ENCODE measurements at places on chromosomes 5 and 9.

DNA sequence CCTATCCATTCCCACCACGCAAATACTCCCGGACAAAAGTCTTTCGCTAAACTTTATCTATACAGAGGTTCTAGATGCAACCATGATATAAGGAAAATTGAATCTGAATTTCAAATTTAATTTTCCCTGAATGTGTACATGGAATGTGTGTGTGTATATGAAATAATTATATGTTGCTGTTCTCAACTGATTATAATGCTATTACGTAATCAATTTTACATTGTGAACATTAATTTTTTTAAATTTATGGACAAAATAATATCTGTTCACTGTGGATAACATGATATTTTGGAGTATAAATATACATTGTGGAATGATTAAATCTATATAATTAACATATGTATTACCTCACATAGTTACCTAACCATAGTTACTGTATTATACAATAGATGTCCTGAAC, 1250.6 kb downstream of the EFNA5 start:
- DNase-seq = no peak

DNA sequence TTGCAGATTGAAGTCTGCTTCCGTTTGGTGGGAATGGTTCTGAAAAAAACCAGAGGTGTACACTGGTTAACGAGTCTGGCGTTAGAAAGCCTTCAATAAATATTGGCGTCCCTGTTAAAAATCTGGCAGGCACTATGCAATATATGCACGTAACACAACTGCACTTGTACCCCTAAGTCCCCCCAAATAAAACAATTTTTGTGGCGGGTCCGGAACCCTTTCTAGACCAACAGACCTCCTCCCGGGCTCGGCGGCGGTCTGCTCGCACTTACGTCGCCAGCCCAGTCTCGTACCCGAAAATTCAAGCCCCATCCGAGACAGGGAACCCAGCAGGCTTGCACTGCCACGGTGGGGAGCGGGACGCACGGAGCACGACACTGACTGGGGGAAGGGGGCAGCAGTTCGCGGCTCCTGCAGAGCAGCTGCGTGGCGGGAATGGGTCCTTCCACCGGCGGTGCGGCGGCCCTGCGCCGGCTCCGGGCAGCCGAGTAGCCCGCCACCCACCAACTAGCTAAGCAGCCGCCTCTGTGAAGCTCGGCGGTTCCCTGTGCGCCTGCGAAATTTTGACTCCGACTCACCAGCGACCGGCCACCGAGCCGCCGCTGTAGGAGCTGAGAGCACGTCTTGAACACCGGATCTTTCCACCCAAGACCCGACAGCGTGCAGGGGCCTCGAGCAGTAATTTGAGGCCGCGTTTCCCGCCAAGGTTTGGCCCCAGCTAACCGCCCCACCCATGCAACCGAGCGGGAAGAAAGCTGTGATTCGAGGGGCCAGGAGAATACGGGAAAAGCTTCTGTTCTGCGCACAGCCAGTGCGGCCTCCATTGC, 3.9 kb downstream of the MCIDAS start:
- no peak for DNase-seq

DNA sequence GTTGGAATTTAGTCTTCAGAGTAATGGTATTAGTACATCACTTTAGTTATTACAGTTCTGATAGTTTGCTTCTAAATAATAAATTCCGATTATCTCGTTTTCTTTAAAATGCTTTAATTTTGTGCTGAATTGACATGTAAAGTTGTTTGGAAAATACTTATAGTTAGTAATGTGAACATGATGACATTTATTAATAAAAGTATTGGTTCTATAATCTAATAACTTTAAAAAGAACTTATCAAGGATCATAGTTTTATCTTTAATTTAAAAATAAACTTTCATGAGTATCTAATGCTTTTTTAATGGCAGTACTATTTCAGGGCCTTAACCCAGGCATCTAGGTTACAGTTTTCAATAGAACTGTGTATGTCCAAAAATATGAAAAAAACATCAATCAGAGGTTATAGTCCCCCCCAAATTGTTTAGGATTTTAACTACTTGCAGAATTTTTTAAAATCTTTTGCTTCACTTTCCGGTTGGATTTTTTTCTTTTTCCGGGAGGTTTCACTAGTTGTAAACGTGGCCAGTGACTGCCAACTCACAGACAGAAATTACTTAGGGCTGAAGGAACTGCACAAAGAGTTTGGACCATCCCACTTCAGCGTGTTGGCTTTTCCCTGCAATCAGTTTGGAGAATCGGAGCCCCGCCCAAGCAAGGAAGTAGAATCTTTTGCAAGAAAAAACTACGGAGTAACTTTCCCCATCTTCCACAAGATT, 680 bp downstream of the GPX8 start:
- DNase-seq = no peak

- DNase-seq = no peak
These were observed 17.2 kb downstream of the PITX1 start for GRCh38 chr5:135016861-135017290.

DNA sequence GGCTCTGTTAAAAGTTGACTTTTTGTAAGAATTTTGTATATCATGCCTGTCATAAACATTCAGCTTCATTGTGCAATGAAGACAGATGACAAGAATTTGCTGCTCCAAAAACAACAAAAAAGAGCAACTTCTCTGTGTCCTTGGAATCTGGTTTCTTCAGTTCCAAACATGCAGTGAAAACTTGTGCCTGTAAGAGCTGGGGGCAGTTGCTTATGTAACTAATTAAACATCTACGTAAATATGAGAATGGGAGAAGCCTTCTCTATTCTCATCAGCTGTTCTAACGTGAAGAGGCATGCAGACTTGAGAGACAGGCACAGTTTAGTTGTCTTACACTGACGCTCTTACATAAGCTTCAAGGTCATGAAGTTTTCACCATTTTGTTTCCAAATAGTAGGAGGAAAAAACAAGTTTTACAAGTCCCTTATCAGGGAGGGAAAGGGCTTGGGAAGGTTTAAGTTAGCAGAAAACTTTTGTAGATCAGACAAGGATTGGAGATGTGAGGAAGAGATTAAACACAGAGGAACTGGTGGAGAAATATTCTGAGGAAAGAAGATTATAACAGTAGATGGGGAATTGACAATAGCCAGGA, 170.4 kb downstream of the RFK start:
- DNase-seq = no peak

GRCh38 chr5:159426694-159427093, 96.4 kb upstream of the IL12B start:
- no peak for DNase-seq

GRCh38 chr9:105376893-105377292, 70.9 kb upstream of the FSD1L start:
- DNase-seq = no peak

GRCh38 chr5:41747301-41747700, 122.9 kb downstream of the OXCT1 start:
- DNase-seq = no peak

DNA sequence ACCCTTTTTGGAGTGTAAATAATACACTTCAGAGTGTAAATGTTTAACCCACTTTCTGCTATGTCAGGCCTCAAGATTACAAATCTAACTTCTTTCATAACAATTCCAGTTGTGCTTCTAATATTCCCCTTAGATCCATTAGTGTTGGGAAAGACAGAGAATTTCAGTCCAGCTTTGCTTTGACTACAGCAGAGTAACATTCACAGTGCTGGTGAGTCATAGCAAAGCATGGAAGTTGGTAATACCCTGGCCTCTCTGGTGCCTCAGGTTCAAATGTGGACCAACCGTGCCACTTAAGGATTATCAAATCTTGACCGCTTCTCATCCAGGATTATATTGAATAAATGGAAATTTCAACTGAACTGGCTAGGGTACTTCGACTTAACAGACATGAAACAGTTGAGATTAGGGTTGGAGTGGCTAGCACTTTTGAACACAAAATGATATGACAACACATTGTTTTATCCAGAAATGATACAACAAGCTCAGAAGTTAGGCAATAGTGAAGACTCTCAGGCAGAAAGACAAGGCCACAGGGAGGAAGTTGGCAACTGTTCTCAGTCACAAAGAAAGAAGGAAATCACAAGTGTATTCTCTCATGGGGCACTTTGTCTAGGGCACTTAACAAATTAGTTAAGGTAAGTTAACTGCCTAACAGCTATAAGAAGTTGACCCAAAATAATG, 24.4 kb upstream of the RASA1 start:
- DNase-seq = no peak

- no peak for DNase-seq
These were observed 9.3 kb downstream of the PBX3 start for GRCh38 chr9:125756518-125756917.

DNA sequence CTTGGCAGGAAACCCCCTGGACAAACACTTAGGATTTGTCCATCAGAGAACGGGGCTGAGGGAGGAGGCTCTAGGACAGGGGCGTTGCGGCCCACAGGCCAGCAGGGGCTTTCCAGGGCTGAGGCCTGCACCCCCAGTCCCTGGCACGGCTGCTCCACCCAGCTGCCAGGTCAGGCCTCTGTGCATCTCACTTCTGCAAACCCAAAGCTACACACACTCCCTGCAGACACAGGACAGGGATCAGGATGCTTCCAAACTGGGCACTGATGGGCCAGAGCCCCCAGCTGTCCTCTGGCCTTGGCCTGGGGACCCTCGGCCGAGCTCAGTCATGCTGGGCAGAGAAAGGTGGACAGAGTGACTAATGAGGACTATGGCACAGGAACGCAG, 106.2 kb upstream of the SARDH start:
- no peak for DNase-seq

DNA sequence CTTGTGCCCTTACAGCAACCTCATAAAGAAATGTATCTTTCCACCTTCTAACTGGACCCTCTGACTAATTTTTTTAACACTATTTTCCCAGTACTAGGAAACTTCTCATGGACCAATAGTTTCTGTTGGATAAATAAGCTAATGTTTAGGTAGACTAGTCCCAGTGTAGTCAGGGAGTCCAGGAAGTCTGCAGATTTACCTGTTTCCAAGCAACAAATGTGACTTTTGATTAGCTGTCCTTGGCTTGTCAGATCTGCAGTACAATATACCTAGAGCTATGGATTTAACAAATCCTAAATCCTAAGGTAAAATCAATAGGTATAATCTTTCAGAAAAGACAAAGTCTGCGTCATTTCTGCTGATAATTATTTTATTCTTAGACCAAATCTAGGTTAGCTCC, 55.7 kb downstream of the FAM174A start:
- DNase-seq = no peak

DNA sequence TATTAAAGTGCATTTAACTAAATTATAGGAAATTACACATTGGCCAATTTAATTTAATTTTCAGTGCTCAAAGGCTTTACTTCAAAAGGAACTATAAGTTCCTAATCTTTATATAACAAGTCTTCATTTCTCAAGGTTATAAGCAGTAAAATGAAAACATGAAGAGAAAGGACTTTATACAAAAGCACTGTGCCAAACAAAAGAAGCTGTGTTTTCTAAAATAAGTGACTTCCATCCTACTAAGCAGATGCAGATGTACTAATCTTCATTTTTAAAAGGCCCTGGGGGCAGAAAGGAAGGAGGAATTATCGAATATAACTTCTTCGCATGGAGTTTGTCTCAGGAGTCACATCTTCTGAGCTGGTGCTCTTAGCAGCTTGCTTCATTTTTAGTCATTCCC, 81.4 kb downstream of the SHC3 start:
- no peak for DNase-seq

DNA sequence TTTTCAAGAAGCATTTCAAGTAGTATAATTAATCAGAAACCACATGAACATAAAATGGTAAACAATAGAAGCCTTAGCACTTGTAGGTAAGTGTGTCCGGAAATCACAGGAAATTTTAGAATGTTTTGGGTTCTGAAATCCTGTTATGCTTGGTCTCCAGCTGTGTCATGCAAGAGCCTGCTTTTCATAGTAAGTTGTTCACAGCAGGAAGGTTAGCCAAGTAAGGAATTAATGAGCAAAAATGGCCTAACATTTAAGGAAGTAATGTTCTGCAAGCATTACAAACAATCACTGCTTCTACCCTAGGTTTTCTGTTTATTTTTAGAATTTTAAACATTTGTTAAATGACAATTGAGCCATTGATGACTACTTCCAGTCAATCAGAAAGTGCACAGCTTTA, 669.5 kb downstream of the SLCO4C1 start:
- DNase-seq = no peak

DNA sequence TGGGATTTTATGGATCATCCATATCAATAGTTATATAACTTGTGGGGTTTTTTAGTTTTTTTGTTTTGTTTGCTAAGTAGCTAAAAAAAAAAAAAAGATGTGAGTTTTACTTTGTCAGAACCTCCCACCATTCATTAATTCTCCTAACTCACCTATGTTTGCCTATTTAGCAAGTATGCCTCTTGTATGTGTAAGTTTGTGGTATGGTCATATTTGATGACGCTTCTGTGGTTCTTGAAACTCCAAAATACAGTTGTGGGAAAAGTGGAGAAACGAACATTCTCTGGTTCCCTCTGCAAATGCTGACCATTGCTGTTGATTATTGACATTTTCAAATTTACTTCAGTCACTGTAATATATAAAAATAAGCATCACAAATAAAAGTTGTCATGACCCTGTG, 75.7 kb downstream of the PBX3 start:
- DNase-seq = no peak
